Smooth muscle cell of the pulmonary artery (primary cell): ENCODE measurements at places on chromosomes 1 and 21. TPM values are rescaled to one million over a fixed set of nuclear protein-coding genes. Genes with fewer than 3 reads are reported as not detected.

The SYT2 gene
- total RNA-seq = under 0.01 TPM in 1 of 2 replicates, not detected in the other

The PTPRU gene
- 6.4 and 32.7 TPM in 2 replicates for total RNA-seq

The SPATA21 gene
- total RNA-seq = not detected in 2 replicates

The ACTL8 gene
- 0.07 TPM in 1 of 2 replicates, not detected in the other for total RNA-seq

The NTMT2 gene
- not detected in 2 replicates for total RNA-seq

The OR10J1 gene
- total RNA-seq = not detected in 2 replicates

The IL6R gene
- 4.9 and 12.6 TPM in 2 replicates for total RNA-seq

The LCE1C gene
- total RNA-seq = not detected in 2 replicates

The RHOU gene
- total RNA-seq = 0.91 and 1.1 TPM in 2 replicates

The TEDDM1 gene
- not detected in 2 replicates for total RNA-seq

The ILDR2 gene
- total RNA-seq = 0.13 TPM in 1 of 2 replicates, not detected in the other

The RWDD3 gene
- total RNA-seq = 10.4 and 12.6 TPM in 2 replicates

The SPRR3 gene
- total RNA-seq = not detected in 2 replicates

The TMPRSS15 gene
- total RNA-seq = not detected in 2 replicates

The LRRC71 gene
- total RNA-seq = 0.13 TPM in 1 of 2 replicates, not detected in the other

The OR6N1 gene
- total RNA-seq = not detected in 2 replicates

The FABP3 gene
- total RNA-seq = 7.5 and 40.1 TPM in 2 replicates

The NHLH1 gene
- 0.07 TPM in 2 replicates for total RNA-seq

The SLC30A10 gene
- 0.07 TPM in 1 of 2 replicates, not detected in the other for total RNA-seq

The TMPRSS3 gene
- total RNA-seq = not detected in 2 replicates

The KRTCAP2 gene
- 137 and 153 TPM in 2 replicates for total RNA-seq

The ACOT7 gene
- 31.7 and 92.7 TPM in 2 replicates for total RNA-seq

The NUF2 gene
- total RNA-seq = 2.4 and 7.0 TPM in 2 replicates

The CFHR3 gene
- total RNA-seq = not detected in 2 replicates

The OLIG1 gene
- not detected in 2 replicates for total RNA-seq

The PHF13 gene
- 17.3 and 19.7 TPM in 2 replicates for total RNA-seq

The NKAIN1 gene
- 0.26 and 0.40 TPM in 2 replicates for total RNA-seq

The LCE2C gene
- not detected in 2 replicates for total RNA-seq

The G0S2 gene
- 7.8 and 22.4 TPM in 2 replicates for total RNA-seq

The RBM11 gene
- total RNA-seq = 0.26 TPM in 1 of 2 replicates, not detected in the other

The CHODL gene
- total RNA-seq = 0.07 TPM in 1 of 2 replicates, not detected in the other

The CD244 gene
- total RNA-seq = 0.13 TPM in 1 of 2 replicates, not detected in the other

The PEAR1 gene
- 12.7 and 15.9 TPM in 2 replicates for total RNA-seq

The IGSF5 gene
- total RNA-seq = not detected in 2 replicates

The RGS7 gene
- 0.83 and 1.0 TPM in 2 replicates for total RNA-seq

The EXTL1 gene
- total RNA-seq = 0.20 and 0.33 TPM in 2 replicates

The ZMYND12 gene
- total RNA-seq = 1.3 and 1.9 TPM in 2 replicates

The ERG gene
- 10.8 and 26.9 TPM in 2 replicates for total RNA-seq

The LRRN2 gene
- total RNA-seq = not detected in 2 replicates
